ENCODE measurements at places on chromosomes 7 and 10.

DNA sequence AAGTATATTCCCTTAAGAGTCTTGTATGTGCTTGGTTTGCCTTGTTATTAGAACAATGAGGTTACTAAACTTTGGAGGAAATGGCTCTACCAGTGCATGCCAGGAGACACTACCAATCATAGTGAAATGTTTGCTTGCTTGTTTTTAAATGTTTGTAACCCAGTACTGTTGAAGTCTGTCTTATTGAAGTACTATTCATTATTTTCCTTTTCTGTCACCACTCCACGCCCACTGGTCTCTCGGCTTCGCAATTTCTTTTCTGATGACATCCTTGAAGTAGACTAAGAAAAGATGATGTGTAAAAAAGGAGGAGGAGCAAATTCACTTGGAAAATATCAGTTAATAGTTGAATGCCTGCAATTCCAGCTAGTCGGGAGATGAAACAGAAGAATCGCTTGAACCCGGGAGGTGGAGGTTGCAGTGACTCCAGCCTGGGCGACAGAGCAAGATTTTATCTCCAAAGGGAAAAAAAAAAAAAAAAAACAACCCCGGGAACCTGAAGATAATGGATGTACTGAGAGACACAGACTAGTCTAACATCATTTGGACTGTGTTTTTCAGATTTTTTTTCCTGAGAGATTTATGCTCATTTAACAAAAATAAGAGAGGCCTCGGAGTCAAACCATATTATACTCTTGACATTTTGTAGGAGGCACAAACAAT is 959.4 kb downstream of the PCDH15 start:
- DNase-seq = no peak

DNA sequence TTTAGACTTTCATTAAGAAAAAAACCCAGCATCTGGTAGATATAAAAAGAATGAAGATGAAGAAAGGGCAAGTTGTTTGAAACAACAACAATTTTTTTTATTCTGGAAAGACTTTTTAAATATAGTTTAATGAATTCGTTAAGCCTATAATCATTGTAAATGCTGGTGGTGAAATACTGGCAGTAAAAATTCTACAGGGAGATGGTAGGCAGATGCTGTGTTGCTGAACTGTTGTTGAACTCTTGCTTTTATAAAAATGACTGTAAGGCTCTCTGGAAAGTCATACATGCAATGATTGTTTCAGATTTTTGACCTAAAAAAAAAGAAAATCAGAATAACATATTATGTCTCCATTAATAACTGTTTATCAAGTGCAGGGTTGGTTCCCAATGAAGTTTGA is 39.0 kb downstream of the SCIN start:
- no peak for DNase-seq

DNA sequence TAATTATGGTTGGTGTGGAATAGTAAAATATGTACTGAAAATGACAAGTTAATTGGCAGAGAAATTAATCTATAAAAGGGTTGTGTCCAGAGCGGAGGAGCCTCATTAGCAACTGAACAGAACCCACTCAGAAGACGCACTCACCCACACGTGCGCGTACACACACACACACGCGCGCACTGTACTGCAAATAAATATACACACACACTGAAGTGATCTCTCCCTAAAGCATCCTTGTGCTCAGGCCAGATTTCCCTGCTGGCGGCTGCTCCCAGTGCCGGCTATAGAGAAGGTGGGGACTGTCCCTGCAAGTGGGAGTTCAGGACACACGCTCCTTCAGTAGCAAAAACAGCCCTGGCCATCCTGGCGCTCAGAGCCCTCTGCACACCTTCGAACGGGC is 85.2 kb downstream of the CHST15 start:
- no peak for DNase-seq

GRCh38 chr7:75995996-75996395 is 1.6 kb upstream of the TMEM120A start:
- no peak for DNase-seq

GRCh38 chr7:53151496-53151895 is 116.1 kb downstream of the POM121L12 start:
- DNase-seq = no peak

DNA sequence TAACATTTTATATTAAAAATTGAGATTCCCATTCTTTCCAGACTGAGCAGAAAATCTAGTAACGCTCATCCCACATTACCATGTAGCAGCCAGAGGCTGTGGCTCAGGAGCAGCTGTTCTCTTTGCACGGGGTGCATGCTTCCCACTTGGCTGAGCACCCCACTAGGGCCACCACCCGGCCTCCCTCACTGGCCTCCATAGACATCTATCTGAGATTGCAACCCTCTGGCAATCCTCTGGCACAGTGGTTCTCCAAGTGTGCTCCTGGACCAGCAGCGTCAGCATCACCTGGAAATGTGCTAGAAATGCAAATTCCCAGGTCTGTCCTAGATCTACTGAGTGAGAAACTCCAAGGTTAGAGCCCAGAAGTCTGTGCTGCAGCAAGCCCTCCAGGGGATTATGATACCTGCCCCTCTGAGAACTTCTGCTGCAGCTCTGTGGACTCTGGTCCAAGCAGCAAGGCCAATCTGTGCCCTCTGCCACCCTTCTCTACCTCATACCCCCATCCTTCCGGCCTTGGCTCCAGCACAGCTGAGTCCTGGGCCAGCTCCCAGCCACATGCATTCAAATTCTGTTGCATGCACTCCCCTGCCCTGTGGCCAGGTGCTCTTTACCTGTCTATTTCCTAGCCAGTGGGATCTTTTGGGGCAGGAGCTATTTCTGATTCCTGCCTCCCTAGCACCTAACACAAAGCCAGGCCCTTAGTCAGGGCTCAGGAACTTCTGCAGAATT is 301.5 kb downstream of the GRID1 start:
- DNase-seq = no peak

GRCh38 chr7:149570784-149571183 is 73.2 kb upstream of the ZNF746 start:
- no peak for DNase-seq

DNA sequence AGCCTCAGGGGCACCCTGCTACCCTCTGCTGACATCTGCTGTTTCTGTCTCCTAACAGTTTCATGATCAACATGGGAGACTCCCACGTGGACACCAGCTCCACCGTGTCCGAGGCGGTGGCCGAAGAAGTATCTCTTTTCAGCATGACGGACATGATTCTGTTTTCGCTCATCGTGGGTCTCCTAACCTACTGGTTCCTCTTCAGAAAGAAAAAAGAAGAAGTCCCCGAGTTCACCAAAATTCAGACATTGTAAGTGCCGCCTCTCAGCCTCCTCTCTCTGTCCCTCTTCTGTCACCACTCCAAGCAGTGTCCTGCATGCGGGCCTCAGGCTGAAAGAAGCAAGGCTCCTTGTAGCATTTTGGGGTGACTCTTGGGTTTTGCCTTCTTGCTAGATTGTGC is 39.0 kb downstream of the POR start:
- no peak for DNase-seq

DNA sequence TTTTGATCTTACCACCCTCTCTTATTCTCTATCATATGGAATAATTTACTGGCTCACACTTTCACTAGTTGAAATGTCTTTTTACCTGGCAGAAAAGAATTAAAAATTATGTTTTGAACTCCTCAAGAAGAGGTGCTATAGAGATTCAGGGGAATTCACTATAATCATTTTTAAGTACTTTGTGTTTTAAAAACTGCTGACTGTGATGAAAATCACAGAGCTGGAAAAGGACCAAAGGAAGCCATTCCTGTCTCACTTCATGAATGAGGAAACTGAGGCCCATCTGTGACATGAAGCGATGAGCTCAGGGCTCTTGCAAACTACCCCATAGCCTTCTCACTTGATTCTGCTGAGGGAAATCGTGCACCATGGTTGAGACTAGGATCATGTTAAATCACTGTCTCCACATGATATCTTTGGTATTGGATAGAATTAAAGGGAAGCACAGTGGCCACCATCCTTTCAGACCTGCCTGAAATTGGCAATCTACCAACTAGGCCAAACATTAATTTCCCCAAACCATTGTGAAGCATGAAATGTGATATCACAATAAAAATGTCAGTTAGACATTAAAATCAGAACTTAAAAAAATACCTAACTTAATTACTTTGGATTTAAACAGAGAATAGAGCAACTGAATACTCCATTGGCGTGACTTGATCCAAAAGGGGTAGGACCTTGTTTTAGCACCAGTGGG is 141.0 kb downstream of the FZD1 start:
- no peak for DNase-seq

GRCh38 chr10:33901166-33901565 is 566.7 kb upstream of the NRP1 start:
- no peak for DNase-seq

DNA sequence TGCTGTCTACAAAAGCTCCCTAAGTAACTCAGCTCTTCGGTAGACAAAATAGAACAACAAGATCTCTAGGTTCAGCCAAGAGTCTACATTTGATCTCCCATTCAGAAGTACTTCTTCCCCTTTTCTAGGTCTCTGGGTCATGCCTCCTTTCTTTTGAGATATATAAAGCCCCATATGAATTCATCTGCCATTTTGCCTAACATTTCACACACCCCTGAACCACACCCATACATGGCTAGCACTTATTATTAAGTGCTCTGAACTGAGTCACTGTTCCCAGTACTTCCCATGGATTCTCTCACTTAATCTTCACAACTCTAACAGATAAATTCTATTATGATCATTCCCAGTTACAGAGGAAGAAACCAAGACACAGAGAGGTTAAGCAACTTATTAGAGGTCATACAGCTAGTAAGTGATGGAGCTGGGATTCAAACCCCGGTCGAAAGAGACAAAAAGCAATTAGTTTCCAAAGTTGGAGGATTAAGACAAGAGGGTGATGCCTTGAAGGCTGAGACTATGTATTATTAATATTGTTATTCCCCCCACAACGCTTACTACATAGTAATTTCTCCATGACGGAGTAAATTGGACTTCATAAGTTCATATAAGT is 17.3 kb downstream of the MYOF start:
- DNase-seq = no peak

DNA sequence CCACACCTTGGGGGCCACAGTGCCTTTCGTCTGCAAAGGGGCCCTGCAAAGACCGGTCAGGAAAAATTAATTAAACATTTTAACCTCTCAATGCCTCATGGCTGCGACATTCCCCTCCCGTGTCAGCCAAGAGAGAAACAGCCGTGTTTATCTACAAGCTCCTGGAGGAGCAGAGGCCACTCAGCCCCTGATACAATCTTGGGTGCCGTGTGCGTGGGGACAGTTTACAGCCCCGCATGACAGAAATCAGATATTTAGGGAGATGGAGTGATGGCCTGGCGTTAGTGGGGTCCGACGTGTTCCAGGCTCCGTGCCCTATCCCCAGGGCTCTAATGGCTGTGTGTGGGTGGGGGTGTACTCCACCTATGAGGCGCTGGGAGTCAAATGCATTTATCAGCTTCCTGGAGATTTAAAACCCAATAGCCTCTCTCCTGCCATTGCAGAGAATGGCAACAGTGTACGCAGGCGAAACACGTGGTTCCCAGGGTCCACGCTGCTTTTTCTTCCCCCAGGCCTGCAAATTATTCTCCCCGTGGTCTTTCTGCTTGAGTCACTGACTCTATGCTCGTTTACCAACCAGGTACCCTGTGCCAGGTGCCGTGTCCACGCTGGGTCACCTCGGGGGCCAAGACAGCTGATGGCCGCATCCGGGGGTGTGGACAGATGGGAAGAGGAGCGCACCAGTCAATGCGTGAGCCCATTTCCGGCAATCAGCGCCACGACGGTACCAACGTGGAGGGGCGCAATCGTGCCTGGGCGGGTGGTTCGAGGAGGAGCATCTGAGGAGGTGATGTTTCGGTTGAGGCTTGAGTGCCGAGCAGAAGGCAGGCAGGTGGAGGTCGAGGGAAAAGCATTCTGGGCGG is 26.6 kb upstream of the PSMG3 start:
- DNase-seq = no peak

GRCh38 chr7:1586126-1586826 is 16.4 kb upstream of the PSMG3 start:
- no peak for DNase-seq

DNA sequence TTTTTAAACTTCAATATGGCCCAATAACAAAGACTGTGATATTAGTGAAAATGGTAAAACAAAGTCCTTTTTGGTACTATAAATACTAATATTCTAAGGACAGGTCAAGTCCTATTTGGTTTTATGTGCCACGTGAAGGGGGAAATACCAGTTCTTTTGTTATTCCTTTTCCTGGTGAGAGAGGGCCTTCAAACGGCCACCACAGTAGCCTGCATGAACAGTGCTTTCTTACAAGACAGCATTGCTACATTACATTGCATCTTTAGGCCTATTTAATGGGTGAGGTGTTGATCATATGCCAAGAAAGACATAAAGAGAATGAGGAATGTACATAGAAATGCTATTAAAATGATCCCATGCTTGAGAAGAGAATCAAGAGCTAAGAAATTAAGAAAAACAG is 214.8 kb downstream of the LRRTM3 start:
- no peak for DNase-seq

DNA sequence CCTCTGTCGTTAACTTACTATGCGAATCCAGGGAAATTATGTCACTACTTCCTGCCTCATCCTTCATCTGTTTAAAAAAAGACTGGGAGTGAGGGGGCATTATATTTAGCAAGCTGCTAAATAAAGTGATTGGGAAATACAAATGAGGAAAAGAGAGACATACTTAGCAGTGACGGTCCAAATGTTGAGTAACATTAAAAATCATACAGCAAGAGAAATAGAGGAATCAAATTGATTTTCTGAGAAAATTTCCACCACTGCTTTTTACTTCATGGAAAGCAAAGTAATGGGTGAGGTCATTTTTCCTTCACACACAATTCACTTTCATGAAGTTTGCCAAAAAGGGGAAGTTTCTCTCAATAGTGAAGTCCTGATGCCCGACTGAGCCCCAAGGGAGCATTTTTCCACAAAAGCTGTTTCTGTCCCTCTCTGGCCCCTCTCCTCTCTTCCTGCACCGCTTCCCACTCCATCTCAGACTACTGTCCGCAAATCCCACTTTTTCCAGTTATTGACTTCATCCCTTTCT is 61.9 kb upstream of the ADO start:
- DNase-seq = no peak

DNA sequence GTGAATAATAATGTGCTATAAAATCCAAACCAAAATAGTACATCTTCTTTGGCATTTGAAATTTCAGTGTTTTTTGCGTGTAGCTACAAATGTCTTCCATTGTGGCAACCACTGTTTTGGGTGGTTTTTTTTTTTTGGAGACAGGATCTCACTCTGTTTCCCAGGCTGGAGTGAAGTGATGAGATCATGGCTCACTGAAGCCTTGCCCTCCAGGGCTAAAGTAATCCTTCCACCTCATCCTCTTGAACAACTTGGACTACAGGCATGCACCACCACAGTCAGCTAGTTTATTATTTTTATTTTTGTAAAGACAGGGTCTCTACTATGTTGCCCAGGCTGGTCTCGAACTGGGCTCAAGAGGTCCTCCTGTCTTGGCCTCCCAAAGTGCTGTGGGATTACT is 455.1 kb downstream of the AUTS2 start:
- no peak for DNase-seq

- peak; percentile 0 for DNase-seq
Measured at GRCh38 chr10:62437696-62438095, 63.5 kb downstream of the ZNF365 start.

All from NCI-H1092 (cell line).